NCI-H1092 (cell line): ENCODE measurements at places on chromosomes 11 and 22.

GRCh38 chr11:30960387-30960992 lies 374.3 kb upstream of the MPPED2 start:
- DNase-seq = peak; percentile 17

GRCh38 chr22:46416520-46416871 lies 81.0 kb downstream of the TRMU start:
- DNase-seq = no peak

GRCh38 chr11:1336836-1337646 lies 27.6 kb upstream of the TOLLIP start:
- no peak for DNase-seq

- DNase-seq = no peak
Measured at GRCh38 chr11:116865696-116866095, 28.3 kb upstream of the APOA1 start.

GRCh38 chr11:44494785-44495184 lies 70.7 kb upstream of the CD82 start:
- DNase-seq = no peak

DNA sequence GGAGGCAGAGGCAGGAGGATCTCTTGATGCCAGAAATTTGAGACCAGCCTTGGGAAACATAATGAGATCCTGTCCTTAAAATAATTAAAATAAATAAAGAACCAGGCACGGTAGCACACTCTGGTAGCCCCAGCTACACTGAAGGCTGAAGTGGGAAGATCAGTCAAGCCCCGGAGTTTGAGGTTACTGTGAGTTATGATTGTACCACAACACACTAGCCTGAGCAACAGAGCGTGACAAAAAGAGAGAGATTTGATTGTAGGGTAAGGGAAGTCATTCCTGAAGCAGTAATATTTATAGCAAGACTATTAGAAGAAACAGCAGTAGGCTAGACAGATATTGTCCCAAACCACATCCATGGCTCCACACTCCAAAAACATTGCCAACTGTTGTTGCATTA lies 1408.4 kb upstream of the TENM4 start:
- DNase-seq = no peak

GRCh38 chr11:130574740-130575139 lies 126.3 kb downstream of the ADAMTS15 start:
- DNase-seq = no peak

DNA sequence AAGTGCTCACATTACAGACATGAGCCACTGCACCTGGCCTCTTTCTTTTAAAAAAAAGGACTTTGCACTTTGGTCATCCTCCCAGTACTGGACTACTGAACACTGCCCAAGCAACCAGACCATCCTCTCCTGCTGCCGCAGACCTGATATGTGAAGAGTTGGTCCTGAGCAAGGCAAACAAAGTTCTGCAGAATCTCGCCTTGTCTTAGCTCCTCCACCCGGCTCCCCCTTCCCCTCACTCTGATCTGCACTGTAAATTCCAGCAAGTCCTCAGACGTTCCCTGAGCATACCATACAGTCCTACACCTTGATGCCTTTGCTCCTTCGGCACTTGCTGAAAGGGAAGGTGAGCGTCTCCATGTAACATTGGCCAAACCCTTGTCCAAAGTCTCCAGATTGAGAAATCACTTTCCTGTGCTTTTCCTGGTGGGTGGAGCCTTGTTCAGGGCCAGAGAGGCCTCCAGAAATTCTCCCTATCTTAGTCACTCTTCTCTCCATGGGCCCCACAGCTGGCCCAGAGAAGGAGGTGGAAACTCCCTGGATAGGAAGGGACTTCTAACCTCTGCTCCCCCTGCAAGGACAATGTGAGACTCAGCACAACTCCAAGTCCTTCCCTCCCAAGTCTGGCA lies 47.0 kb upstream of the TIMP3 start:
- DNase-seq = no peak

GRCh38 chr22:30472994-30473720 lies 1.3 kb upstream of the SEC14L3 start:
- no peak for DNase-seq

GRCh38 chr11:97430877-97431276 lies 1041.1 kb downstream of the JRKL start:
- no peak for DNase-seq

- no peak for DNase-seq
Measured at GRCh38 chr22:43772831-43773230, 39.3 kb downstream of the EFCAB6 start.

- no peak for DNase-seq
Measured at GRCh38 chr22:41927813-41928212, 1.2 kb upstream of the TNFRSF13C start.

DNA sequence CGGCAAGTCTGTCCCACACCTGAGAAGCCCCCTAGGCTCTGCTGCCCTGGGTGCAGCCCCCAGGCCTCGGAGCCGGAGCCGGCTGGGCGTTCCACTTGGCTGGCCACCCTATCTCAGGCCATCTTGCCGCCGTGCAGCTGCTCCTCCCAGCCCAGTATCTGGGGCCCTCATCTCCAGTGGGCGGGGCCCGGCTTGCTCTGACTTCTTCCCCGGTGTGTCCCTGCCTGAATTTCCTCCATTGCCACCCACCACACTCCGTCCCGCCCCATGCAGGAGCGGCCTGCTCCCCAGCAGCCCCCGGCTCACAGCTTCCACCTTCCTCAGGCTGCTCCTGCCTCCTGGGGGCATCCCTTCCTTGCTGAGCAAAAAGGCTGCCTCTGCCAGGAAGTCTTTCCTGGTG lies 46.6 kb downstream of the WNT7B start:
- no peak for DNase-seq

- no peak for DNase-seq
Measured at GRCh38 chr11:61080526-61080925, 21.8 kb upstream of the CD5 start.
